CD4-positive, alpha-beta T cell treated with Interleukin-17A for 4 hours (primary cell): ENCODE measurements at places on chromosomes 16 and 17.

- DNase-seq = peak; percentile 56
These were observed 17.0 kb upstream of the DNASE1 start for GRCh38 chr16:3637371-3637923.

- DNase-seq = no peak
These were observed 17.9 kb upstream of the SMIM5 start for GRCh38 chr17:75615301-75615700.

- peak; percentile 21 for DNase-seq
These were observed 207.0 kb downstream of the MSI2 start for GRCh38 chr17:57463103-57463885.

DNA sequence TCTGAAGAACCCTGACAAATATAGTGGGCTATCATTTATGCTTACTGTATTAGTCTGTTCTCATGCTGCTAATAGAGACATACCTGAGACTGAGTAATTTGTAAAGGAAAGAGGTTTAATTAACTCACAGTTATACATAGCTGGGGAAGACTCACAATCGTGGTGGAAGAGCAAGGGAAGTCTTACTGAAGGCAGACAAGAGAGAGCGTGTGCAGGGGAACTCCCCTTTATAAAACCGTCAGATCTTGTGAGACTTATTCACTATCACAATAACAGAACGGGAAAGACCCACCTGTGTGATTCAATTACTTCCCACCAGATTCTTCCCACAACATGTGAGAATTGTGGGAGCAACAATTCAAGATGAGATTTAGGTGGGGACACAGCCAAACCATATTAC, 526.8 kb upstream of the GOT2 start:
- no peak for DNase-seq

DNA sequence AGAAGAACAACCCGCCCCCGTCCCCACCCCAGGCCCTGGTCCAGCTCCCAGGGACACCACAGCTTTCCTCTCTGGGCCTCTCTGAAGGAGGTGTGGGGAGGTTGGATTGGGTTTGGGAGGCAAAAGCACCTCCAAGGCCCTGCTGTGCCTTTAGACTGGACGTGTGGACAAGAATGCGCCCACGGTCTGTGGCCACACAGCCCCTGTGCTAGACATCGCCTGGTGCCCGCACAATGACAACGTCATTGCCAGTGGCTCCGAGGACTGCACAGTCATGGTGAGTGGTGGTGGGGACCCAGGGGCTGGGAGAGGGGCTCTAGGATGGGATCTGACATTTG, 3.0 kb downstream of the CORO1A start:
- no peak for DNase-seq

DNA sequence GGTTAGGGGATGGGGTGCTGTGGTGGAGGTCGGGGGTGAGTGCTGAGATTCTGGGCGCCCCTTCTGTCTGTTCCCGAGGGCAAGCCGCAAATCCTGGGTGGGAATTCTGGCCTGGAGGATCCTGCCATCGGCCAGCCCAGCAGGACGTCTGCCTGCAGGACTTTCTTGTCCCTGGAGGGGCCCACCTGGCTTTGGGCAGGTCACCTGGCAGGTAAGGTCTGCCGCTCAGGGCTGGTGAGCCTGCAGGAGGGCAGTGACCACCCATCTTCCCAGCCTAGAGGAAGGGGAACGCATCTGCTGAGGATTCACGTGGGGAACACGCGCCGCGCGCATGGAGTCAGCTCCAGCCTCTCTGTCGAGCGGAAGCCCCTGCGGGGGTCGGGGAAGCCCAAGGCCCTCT, 5.4 kb downstream of the RNF222 start:
- no peak for DNase-seq

GRCh38 chr17:31297090-31297489, at the start of gene OMG:
OMG (minus strand) TSS chr17:31297239; CDS start chr17:31296331, 908 bp downstream.
- DNase-seq = no peak

DNA sequence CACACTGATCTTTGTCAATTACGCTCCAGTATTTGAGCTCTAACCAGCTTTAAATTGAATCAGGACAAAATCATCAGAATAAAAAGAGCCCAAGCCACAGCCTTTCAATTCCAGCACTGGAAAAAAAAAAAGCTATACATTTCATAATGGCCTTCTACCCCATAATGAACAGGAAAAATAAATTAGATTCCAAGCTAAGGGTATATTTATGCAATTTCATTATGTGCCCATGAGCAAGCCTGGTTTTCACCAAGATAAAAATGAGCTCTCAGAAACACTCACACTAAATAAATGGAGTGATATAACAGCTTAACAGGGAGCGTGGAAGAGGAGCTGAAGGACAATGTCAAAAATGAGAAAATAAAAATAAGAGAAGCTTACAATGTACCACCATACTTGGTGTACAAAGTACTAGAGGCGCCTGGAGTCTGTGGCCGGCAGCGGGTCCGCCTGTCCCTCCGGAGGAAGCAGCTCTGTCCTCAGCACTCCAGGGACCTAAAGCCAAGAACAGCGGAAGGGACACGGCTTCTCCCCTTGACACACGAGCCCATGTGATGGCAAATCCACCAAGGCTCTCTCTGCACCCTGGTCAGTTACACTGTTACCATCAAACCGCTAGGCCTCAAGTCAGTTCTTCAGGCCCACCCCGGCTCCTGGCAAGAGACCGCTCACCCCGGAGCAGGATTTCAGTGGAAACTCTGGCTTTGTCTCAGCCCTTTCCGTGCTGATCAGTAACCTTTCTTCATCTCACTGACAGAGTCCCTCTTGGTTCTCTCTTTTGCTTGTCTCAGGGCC, 69.6 kb downstream of the RBFOX3 start:
- no peak for DNase-seq

GRCh38 chr17:29158096-29158487, 22.1 kb downstream of the MYO18A start:
- no peak for DNase-seq

DNA sequence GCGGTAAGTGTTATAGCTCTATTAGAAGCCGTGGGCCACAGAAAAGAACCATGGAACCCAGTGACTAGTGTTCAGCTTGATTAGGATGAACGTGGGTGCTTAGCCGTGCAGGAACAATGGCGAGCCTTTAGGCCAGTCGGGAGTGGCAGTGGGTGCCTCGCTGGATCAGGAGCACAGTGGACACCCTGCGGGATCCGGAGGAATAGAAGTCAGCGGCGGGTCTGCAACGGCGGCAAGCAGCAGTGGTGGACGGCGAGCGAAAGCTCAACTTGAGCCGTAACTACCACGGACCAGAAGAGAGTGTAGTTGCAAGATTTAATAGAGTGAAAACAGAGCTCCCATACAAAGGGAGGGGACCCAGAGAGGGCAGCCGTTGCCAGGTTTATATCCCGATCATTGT, 37.3 kb upstream of the CDH15 start:
- no peak for DNase-seq

- DNase-seq = no peak
These were observed 1265.3 kb downstream of the CDH11 start for GRCh38 chr16:63856537-63856936.

DNA sequence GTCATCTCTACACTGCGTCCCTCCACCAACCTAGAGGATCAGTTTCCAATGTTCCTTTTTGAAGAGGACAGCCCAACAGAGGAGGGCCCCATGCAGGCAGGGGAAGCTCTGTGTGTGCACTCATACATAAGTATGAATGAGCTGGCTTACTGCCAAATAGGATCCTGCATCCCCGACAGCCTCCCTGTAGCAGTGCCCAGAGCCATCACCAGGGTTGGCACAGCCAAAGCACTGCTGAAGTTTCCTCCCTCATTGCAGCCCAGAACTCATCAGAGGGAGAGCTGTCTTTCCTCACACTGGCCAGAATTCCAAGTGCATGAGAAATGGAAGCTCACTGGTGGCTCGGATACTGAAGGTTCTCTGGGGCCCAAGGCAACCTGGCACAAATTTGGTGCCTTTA, 114.4 kb downstream of the ASIC2 start:
- no peak for DNase-seq

DNA sequence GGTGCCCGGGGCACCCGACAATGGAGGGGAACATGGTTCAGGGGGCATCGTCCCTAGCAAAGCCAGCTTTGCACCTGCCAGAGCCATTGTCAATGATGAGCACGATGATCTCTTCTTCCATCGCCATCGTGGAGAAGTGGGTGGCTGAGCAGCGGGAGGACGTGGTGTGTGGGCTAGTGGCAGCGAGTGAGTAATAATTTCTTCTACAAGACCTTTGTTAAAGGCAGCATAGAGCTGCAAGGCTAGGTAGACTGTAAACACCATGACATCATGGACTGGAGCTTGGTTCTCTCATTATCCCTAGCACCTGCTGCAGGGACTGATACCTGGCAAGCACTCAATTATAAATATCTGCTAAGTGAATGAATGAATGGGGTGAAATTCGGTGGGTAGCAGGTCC, 6.7 kb upstream of the HEATR3 start:
- no peak for DNase-seq

DNA sequence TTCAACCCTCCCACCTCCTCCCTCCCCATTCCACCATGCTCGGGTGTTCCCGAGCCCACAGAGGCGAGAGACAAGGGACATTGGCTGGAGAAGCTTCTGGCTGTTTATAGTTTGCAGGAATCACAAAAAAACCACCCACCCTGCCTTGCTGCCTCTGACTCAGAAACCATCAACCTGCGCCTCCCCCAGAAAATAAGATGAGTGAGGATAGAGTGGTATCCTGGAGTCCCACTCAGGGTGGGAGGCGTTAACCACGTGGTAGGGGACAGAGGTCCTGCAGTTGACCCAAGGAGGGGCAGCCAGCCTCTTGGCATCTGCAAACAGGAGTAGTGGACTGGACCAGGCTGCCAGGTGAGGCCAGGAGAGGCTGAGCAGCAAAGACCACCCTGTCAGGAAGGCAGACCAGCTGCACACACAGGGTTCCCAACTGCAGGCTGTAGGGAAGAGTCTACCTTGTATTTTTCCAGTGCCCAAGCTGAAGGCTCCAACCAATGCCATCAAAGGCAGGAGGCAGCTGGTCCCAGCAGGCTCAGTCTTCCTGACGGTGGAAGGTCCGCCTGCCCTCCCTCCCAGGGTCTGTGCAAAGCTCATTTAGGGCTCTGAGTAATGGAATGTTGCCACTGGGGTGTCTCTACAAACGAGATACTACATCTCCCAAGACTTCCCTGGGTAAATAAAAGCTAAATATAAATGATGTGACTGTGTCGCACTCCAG, 201.5 kb upstream of the TNRC6C start:
- no peak for DNase-seq
